ENCODE measurements at places on chromosomes 5 and 9.

DNA sequence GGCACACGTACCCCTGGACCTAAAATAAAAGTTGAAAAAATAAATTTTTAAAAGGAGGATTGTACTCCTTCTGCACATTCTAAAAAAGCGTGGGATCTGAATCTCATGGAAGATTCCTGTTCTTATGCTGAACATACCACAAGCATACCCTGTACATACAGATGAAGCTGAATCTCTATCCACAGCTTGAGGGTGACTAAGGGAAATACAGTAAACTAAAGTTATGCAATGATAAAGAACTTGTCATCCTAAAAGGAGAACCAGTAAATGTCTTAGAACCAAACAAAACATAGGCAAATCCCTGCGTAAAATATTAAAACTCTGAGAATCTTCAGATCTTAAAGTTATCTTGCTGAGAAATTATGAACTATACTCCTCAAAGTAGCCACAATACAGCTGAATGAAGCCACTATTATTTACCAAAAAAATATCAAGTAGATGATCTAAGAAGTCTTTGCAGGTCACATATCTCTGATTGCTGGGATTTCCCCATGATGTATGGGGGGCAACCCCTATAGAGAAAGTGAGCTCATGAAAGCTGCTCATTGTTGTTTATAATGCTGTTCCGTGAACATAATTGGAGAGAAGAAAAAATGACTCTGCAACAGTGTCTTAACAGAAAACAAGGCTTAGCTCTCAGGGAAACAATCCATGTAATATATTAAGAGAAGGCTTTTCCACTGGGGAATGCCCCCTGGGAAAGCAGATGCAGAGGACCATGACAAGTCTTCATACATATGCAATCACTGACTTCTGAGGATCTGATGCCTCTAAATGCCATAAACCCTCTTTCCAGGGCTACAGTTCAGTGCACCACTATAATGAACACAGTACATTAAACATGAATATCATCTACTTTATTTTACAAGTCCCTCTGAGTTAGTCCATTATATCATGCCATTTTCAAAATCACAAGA is 210.1 kb downstream of the EPB41L4A start:
- DNase-seq, result no peak

GRCh38 chr5:65066387-65067146 is 297.8 kb downstream of the CWC27 start:
- DNase-seq, result no peak

DNA sequence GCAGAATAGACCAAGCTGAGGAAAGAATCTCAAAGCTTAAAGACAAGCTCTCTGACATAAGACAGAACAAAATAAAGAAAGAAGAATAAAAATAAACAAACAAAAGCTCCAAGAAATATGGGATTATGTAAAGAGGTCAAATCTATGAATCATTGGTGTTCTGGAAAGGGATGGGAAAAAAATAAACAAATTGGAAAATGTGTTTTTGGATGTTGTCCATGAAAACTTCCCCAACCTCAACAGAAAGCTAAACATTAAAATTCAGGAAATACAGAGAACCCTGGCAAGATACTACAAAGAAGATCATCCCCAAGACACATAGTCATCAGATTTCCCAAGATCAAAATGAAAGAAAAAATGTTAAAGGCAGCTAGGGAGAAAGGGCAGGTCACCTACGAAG is 662.0 kb upstream of the CDH18 start:
- no peak for DNase-seq

- DNase-seq, result no peak
Observed at GRCh38 chr5:172632346-172633092, 8.5 kb upstream of the NEURL1B start.

- no peak for DNase-seq
Observed at GRCh38 chr9:95058121-95058785, 259.3 kb downstream of the FANCC start.

DNA sequence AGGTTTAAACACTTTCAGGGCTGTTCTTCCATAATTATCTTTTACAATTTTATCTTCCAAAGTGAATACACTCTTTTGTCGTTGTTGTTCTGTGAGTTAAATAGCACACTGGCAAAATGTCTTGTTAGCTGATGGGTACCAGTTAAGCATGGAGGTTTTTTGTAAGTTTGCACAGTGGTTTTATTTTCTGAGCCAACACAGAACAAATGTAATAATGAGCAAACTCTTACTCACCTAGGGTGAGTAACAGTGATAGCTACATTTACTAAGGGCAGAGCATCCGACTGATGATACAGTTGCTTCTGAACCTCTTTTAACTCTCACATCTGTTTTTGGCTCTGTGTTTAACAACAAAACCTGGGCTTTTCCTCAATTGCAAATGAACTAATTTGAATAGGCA is 103.2 kb downstream of the CTNND2 start:
- DNase-seq, result no peak

GRCh38 chr5:105840800-105841199 is 1829.9 kb downstream of the EFNA5 start:
- no peak for DNase-seq

GRCh38 chr5:138686668-138687067 is 66.6 kb upstream of the CTNNA1 start:
- DNase-seq, result no peak

DNA sequence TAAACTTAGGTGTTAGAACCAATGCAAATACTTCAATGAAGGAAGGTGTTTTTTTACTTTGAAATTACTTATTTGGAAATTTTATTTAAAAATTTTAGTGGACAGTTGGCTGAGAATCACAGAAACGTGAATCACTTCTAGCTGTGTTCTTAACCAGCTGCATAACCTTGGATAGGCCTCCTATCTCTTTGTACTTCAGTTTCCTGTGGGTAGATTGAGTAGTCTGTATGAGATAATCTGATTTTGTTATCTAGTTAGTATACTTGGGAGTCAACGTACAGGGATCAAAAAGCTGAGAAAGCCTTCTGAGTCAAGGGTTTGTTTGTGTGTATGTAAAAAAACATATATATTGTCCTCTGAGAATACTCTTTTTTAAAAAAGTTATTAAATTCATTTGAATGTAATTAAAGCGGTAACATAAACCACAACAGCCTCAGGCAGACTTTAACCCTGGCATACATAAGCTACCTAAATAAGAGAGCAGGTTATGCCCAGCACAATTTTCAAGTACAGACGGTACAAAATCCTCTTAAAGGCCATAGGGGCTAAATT is 38.1 kb upstream of the ZCCHC7 start:
- DNase-seq, result no peak

DNA sequence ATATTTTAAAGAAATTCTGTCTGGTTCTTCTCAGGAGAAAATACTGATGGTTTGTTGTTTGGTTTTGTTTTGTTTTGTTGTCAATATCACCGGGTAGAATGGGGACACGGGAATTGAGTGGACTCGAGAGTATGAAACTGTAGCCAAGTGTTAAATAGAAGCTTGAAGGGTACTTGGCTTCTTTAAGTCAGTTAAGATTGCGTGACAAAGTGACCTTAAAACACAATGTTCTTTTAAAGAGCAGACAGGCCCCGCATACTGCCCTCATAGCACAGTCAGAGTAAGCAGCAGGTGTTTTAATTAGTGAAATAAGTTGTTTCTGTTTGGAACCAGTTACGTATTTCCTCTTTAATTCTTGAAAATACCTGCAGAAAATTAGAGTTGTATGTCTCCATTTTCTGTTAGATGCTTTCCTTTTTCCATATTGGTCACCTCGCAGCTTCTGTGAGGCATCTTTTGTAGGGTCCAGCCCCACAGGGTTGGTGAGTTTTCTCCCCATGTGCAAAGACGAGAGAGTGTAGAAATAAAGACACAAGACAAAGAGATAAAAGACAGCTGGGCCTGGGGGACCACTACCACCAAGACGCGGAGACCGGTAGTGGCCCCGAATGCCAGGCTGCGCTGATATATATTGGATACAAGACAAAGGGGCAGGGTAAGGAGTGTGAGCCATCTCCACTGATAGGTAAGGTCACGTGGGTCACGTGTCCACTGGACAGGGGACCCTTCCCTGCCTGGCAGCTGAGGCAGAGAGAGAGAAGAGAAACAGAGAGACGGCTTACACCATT is 9.6 kb downstream of the TRIP13 start:
- DNase-seq, result no peak

DNA sequence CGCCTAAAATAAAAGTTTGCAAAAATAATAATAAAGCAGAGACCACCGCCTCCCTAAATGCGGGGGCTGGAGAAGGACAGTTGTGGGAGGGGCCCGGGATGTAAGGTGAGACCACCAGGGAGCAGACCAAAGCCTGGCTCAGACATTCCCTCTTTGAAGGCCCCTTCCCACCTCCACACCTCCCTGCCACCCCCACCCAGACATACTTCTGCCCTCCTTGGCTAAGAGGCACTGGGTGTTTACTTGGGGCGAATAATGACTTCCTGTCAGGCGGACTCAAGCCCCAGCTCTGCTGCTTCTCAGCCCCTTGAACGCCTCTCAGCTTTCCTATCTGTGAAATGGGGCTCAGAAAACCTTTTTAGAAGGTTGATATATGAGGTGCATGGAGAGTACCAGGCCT is 58.8 kb upstream of the GGTA1 start:
- DNase-seq, result no peak

DNA sequence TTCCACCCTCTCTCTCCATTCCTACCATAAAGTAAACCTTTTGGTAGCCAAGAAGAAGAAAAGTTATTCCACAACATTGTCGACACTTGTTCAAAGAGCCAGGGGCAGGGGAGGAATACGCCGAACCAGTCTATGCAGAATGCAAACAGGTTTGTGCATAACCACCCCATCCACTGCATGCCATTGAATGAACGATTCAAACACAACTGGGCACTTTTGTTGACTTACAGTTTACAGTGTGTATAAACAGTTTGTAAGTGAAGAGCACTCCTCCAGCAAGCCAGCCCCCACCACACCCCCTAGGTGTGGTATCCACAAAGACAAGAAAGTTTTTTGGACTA is 6.8 kb upstream of the S1PR3 start:
- no peak for DNase-seq

GRCh38 chr9:113492343-113493202 is 29.0 kb downstream of the RGS3 start:
- no peak for DNase-seq

- DNase-seq, result no peak
Observed at GRCh38 chr5:168612123-168612522, 33.0 kb upstream of the PANK3 start.

DNA sequence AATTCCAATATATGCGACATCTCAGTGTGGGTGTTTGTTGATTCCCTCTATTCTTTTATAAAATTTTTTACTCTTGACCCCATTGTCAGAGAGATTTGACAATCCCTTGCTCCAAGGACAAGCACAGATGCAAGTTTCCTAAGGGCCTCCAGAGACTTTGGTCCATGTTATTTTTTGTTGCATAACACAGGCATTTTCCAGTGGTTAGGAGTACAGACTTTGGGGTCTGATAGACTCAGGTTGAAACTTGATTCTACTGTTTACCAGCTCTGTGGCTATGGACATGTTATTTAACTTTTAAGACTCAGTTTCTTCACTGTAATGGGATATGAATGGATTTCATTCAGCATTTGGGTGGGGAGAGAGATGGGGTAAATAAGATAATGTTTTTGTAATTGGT is 361.3 kb downstream of the ENC1 start:
- DNase-seq, result no peak

GRCh38 chr9:119283078-119283794 is 86.0 kb downstream of the BRINP1 start:
- DNase-seq, result no peak

DNA sequence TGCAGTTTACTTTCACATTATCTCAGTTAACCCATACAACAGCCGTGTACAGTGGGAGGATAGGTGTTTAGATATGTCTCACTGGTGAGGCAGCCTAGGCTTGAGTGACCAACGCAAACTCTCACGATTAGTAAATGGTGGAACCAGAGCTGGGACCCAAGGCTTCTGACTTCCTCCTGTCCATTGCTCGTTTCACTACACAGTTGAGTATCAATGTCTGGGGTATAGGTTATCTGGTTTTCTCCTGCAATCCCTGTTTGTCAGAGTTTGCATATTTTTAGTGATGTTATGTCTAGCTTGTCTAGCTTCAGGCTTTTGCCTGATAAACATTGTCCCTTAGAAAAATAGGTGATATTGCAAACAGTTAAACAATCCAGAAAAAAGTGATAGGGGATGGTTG is 62.6 kb downstream of the NUP214 start:
- no peak for DNase-seq

DNA sequence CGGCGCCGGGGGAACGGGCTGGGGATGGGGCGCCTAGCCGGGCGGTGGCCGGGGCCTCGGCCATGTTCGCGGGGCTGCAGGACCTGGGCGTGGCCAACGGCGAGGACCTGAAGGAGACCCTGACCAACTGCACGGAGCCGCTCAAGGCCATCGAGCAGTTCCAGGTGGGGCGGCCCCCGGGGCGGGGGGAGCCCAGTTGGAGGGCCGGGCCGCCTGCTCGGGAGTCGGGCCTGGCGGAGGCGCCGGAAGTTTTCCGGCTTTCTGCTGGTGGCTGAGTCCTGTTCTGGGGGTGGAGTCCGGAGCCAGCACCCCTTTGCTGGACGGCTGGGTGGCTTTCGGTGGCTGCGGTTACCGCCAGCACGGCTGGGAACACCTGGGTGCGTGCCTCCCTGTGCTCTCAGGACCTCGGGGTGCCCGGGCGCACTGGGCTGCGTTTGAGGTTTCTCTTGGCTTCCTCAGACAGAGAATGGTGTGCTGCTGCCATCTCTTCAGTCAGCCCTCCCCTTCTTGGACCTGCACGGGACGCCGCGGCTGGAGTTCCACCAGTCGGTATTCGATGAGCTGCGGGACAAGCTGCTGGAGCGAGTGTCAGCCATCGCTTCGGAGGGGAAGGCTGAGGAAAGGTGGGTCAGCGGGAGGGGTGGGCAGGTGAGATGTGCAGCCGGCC is 454 bp downstream of the NELFB start:
- peak; percentile 53 for DNase-seq

GRCh38 chr9:72173080-72173479 is 23.8 kb downstream of the GDA start:
- no peak for DNase-seq

DNA sequence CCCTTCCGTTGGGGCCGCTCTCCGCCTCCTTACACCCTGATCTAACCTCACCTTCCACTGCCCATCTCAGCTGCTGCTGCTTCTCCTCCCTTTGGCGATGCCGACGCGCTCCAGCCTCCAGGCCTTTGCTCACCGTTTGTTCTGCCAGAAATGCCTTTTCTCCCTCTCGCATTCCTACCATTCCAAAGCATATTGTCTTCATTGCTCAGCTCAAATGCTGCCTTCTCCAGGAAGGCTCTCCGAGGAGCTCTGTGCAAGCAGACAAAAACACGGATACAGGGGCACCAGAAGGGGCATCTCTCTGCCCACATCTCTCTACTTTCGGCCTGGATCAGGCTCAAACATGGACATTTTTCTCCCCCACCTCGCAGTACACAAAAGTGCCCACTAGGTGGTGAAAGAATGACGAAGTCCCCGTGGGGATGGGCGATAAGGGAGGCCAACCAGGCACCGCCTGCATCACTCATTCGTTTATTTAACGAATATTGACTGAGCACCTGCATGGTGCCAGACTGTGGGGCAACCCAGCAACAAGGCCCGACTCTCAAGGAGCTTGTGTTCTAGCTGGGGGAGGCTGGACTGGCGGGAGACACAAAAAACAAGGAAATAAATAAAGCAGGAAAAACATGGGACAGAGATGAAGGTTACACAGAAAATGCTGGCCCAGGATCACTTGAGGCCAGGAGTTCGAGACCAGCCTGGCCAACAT is 7.3 kb upstream of the GRHPR start:
- DNase-seq, result no peak

- DNase-seq, result no peak
Observed at GRCh38 chr5:14197056-14197455, 53.9 kb downstream of the TRIO start.

GRCh38 chr9:121782514-121783110 is 131.2 kb downstream of the DAB2IP start:
- no peak for DNase-seq

- no peak for DNase-seq
Observed at GRCh38 chr5:39132128-39132447, 57.9 kb upstream of the RICTOR start.
